ENCODE measurements at places on chromosomes 11 and 22.
A peak's percentile ranks its signal among the peaks of the same experiment; 100 is the strongest.

DNA sequence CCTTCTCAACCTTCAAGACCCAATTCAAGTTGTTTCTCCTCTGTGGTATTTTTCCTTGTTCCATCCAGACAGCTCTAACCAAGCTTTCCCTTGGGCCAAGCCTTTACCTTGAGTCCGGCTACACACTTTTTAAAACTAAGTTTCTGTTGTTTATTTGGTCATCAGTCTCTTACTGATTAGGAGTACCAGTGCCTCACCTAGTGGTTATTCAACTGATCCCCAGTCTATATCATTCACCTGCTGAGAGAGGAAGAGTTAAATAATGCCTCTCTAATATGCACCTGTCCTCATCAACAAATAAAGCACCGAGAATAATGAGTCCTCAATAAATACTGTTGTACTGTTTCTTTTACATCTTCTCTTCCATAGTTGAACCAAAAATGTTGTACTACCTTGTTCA is 160.8 kb downstream of the MSANTD4 start:
- no peak for DNase-seq

DNA sequence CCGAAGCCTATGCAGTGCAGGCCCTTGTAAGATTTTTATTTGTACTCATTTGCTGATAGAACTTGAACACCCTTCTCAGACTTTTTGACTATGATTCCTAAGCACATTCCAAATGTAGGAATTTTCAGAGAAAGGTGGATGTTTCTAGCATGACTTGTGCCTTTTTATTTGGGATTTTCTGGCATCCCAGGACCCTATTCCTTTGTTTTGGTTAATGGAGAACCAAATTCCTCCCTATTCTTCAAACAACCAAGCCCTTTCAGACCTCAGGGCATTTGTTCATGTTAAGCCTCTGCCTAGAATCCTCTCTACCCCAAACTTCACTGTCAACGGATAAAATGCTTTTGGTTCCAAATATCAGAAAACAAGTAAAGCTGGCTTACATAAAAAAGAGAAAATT is 371.1 kb downstream of the DDX10 start:
- no peak for DNase-seq

DNA sequence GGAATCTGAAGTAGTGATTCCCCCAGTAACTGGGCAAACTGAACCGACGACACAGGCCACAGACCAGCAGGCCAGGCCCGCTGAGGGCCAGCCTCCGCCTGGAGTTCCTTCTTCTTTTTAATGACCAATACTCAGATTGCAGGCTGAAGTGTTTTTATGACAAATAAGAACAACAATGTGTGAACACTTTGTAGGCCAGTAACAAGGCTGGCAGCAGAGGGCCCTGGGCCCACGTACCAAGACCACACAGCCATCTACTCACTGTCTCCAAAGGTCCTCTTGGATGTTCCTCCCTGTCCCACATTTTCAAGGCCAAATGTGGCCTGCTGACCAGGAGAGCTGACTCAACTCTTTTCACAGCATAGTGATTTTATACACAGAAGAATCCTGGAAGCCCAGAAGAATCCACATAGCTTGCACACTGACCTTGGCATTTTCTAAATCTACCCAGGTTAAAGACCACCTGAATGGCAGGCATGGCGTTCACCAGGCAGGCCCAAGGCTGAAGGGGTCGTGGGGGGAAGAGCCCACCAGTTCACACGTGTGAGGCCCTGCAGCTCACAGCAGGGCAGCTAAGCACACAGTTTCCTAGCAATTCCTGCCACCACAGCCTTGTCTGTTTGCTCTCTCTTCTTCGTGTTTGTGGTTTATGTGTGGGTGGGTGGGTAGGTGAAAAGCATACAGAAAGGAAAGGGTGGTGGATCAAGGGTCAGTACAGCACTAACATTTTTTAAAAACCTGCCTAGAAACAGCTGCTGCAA is 13.3 kb downstream of the SMCO4 start:
- no peak for DNase-seq

- no peak for DNase-seq
Observed at GRCh38 chr11:102626676-102627075, 1.5 kb upstream of the MMP20 start.

- DNase-seq, result no peak
Observed at GRCh38 chr11:7749456-7749855, 43.2 kb upstream of the OVCH2 start.

- DNase-seq, result no peak
Observed at GRCh38 chr22:17769013-17769715, 5.1 kb downstream of the BID start.

GRCh38 chr11:22180131-22180530 is 12.8 kb upstream of the ANO5 start:
- no peak for DNase-seq

DNA sequence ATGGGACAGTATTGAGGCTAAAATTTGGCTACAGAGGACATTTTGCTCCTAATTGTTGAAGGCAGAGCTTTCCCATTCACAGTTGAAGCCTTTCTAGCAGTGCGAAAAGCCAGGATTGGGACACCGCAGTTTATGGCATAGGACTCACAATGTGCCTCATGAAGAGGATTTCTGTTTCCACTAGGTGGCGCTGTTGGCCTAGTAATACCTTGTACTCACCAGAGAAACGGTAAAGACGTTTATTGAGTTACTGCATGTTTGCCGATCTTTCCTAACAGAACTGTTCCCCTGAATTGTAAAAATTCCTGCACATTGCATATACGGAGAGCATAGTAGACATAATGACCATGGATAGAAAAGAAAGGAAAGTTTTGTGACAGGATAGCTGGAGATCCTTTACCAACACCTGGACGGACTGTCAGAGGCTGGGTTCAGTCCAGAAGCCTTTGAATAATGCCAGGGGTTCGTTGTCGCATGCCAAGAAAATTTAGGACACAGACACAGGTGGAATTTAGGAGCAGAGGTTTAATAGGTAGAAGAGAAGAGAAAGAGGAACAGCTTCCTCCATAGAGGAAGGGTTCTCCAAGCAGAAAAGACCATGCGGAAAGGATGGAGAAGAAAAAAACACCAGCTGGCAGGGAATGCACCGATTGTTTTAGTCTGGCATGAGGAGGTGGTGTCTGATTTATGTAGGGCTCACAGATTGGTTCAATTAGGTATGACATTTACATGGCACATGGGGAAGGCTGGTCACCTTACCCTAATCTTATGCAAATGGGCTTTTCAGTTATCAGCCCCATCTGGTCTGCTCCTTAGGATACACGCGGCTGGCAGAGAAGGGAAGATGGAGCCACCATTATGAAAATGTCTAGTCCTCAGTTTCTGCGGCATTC is 10.8 kb upstream of the OR51D1 start:
- DNase-seq, result peak; percentile 14

- no peak for DNase-seq
Observed at GRCh38 chr11:36763187-36763586, 165.2 kb upstream of the RAG2 start.

DNA sequence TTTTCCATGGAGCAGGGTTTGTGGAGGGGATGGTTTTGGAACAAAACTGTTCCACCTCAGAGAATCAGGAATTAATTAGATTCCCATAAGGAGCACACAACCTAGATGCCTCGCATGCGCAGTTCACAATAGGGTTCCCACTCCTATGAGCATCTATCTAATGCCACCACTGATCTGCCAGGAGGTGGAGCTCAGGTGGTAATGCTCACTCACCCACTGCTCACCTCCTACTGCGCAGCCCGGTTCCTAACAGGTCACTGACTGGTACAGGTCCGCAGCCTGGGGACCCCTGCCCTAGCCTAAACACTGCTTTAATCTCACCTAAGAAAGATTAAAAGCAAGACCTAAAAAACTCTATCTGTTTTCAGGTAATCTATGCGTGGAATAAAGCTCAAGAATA is 553.0 kb downstream of the JRKL start:
- no peak for DNase-seq

DNA sequence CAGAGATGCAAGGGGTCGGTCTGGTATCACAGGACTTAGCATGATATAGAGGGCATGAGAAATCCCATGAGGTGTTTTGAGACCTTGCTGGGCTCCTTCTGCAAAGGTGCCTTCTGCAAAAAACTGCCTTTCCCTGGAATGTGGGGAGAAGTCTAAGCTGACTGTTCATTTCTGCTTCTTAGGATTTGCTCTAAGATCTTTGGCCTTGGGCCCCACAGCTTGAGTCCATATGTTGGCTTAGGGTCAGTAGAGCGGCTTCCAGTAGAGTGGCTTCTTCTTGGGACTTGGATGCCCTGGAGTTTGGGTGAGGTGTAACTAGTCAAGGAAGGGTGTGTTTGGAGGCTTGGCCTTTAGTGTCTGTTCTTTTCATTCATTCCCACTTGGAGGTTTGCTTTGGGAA is 37.0 kb downstream of the AMPD3 start:
- no peak for DNase-seq

DNA sequence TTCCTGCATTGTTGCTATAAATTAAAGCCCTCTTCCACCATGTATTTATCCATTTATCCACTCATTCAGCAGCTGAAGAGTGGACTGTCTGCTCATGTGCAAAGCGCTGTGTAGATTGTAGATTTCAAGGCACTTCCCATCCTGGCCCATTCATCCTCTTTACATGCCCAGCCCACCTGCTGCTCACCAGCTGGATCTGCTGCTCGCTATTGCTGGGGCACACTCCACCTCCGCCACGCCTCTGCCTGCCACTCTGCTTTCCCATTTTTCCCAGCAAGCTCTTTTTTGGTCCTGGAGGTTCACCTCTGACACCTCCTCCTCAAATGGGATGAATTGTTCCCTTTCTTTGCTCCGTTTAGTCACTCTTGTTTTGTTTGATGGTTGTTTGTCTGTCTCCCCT is 48.3 kb downstream of the CEP164 start:
- no peak for DNase-seq

GRCh38 chr11:110158317-110159200 is 65.4 kb downstream of the ZC3H12C start:
- no peak for DNase-seq

- DNase-seq, result no peak
Observed at GRCh38 chr11:55658608-55659007, 3.4 kb upstream of the OR4C6 start.

- DNase-seq, result no peak
Observed at GRCh38 chr11:63710476-63711217, 29.3 kb downstream of the RTN3 start.

DNA sequence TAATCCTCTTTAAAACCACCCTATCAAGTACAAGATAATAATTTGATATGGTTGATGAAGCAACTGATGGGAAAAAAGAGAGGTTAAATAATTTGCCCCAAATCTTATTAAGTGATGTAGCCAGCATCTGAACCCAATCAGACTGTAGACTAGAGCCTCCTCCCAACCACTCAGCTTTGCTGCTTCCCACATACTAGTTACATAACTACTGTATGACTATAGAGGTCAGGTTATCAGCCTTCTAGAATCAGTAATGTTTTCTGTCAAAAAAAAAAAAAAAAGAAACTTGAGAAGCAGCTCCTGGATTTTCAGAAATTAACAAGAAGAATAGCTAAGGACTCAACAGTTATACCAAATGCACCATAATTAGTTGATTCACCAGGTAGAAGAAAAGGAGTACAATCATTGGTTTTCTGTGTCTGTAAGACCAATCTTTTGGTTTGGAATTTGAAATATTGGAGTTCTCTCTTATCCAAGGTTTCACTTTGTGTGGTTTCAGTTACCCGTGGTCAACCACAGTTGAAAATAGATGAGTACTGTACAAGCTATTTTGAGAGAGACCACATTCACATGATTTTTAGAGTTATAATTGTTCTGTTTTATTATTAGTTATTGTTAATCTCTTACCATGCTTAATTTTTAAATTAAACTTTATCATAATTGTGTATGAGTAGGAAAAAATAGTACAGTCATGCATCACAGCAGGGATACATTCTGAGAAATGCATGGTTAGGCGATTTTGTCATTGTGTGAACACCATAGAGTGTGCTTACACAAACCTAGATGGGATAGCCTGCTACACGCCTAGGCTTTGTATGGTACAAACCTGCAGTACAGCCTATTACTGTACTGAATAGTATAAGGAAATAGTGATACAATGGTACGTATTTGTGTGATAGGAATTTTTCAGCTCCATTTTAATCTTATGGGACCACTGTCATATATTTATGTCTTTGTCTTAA is 72.2 kb downstream of the PDHX start:
- no peak for DNase-seq

DNA sequence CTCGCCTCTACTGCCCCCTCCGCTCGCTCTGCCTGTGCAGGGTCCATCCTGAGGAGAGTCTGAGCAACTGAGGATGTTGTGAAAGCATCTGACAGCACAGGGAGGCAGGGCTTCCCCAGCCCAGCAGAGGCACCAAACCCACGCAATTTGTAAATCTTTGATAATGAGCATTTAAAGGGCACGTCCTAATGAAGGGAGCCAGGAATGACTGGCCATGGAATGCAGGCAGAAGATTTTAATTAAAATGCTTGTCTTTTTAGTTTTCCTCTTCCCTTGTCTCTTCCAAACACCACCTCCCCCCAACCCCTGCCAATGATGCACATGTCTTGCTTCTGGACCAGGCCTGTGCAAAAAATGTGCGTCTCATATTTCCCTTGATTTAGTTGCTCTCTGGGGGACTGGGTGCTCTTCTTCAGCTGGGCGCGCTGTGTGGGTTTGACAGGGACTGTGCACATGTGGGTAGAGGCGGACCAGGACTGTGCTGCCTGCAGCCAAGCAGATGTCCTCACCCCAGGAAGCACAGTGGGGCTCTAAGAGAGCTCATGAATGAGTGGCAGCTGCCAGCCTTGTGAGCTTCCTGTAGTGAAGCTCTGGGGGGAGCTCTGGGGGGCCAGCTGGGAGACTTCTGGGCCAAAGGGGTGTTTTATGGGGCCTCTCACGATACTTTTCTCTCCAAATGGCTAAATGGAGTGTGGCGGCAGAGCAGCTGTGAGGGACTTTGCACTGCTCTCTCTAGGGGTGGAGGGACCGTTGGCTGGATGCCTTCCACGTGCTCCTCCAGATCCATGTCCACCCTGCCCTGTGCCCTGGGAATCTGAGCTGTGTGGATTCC is 273.5 kb downstream of the ST3GAL4 start:
- no peak for DNase-seq

DNA sequence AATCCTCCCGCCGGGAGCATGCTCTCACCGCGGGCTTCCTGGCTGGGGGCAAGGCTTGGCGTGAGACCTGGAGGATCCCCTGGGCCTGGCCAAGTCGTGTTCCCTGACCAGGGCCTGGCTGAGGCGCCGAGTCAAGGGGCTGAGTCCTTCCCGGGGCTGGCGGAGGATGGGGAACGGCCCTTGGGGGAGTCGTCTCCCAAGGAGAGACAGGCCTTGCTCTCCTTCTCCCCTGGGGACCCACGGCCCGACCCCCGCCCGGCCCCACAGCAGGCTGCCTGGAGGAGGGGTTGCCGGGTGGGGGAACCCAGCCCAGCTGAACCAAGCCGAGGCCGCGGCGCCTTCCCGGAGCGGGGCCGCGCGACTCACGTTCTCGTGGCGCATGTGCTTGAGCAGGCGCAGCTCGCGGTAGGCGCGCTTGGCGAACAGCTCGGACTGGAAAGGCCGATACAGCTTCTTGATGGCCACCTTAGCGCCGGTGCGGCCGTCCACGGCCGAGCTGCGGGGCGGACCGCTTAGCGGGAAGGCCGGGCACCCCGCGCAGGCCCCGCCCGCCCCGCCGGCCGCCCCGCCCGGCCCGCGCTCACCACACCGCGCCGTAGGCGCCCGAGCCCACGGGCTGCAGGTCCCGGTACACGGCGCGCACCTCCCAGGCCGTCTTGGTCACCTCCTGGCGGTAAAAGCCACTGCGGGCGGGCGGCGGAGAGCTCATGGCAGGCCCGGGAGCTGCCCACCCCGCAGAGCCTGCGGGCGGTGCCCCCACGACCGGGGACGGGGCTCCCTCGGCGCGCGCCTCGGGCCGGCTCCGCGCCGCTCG is 475 bp downstream of the MAPK12 start:
- DNase-seq, result no peak

- peak; percentile 67 for DNase-seq
Observed at GRCh38 chr11:111429066-111429506, 50.0 kb upstream of the POU2AF1 start.
